ENCODE measurements at places on chromosomes 2 and 18.
A peak's percentile ranks its signal among the peaks of the same experiment; 100 is the strongest.

DNA sequence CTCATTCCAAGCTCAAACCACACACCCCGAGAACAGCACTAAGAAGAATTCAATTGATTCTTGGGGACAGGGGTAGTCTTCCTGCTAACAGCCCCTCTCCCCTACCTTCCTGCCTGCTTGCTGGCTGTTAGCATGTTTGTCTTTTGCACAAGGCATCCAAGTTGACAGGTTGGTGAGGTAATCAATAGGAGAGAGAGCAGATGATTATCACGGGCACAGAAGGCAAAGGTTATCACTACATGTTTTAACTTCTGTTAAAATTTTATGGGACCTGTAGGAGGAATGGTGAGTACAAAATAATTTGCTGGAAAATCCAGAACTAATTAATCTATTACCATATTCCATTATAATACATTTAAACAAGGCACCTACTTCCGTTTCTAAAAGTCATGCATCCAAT lies 442.1 kb upstream of the TCF4 start:
- DNase-seq = no peak

GRCh38 chr2:197706839-197707207 lies 1.7 kb downstream of the MARS2 start:
- DNase-seq = no peak

DNA sequence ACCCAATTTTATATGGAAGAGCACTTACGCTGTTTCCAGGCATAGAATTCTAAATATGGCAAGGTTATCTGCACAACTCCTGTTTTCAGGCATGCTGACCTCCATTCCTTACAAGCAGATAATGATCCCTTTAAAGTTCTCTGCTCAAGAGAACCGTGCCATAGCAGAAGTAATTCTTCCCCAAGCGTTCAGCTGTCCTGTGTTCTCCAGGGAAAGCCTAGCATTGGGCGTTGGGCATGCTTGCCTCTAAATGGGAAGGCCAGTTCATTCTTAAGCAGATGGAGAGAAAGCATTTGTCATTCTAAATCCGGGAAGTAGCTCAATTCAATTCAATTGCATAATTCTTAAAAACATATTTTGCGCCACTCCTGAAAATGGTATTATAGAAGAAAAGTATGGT lies 55.7 kb upstream of the EML4 start:
- no peak for DNase-seq

DNA sequence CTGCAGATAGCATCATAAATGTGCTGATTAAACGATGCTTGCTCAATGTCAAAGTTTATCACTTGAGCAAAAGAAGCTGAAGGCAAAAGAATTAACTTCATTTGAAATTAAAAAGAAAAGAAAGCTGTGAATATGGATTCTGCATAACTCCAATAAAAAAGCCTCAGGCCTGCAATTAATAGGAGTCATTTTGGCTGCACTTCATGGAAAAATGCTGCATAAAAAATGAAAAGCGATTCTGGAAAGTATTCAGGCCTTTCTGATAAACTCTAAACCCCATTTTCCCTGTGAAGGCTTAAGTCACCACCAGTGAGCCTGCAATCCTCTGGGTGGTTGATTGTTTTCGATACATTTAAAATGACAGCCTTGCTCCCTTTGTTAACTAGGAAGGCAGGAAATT lies 1793.4 kb downstream of the SUCLG1 start:
- DNase-seq = no peak

GRCh38 chr2:15243762-15244161 lies 317.4 kb downstream of the NBAS start:
- no peak for DNase-seq

DNA sequence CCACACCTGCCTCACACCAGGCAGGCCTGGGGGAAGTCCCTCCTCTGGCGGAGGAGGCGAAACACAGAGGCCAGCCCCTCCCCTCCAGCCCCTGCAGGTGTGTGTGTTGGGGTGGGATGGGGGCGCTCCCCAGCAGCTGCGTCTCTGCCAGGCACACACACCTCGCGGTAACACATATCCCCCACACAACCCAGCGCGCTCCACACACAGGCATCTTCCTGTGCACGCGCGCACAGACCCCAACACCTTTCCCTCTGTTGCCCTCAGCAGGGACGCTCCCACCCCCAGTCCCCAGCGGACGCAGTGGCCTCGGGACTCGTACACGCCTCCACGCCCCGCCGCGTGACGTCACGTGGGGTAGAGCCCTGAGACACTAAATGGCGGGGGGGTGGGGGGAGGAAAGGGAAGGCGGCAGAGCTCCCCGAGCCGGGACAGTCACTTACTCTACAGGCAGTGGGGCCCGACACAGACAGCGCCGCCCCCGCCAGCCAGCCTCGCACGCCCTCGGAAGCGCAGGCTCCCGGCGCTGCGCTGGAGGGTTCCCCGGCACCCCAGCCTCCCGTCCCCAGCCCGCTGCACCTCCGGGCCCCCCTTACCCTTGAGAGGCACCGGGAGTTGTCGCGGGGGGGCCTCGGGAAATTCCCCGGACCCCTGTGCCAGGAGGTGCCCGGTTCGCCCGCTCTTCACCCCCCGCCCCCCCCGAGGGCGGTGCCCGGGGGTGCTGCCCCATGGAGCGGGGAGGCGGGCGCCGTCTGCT lies at the start of gene WNT10A:
TSS of gene WNT10A (plus strand) at position 751 of the 757 bp plus-strand sequence. CDS start 144 bp downstream, outside the sequence.
- peak; percentile 97 for DNase-seq

DNA sequence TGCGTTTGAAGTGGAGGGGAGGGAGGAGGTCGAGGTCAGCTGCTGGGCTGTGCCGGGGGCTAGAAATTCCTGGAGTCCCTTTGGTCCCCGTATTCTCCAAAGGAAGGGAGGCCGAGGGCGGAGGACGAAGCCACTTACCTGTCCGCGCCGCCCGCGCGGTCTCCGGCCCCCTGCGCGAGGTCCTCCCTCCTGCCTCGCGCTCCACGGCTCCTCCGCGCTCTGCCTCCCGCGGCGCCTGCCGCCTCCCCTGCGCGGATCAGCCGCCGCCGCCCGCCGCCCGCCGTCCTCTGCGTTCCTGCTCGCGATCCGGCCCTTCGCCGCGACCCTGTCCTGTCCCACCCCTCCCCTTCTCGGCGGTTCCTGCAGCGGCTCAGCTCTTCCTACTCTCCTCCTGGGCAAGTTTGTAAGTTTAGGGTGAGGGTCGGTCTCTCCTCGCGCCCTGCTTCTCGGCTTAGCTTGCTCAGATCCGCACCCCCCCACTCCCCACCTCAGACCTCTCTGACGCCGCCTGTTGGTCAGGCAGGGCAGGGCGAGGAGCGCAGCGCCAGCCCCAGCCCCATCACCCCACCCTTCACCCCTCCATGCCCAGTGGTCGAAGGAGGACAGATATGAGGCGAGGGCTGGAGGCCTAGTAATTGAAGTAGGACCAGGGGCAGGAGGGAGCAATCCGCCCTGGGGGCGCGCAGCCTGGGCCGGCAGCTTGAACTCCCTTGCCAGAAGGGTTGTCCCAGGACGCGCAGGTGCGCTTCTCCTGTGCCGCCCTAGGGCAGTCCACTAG lies 9.7 kb upstream of the SKOR2 start:
- no peak for DNase-seq

- no peak for DNase-seq
These were observed 654.9 kb upstream of the HS6ST1 start for GRCh38 chr2:128973566-128973965.

DNA sequence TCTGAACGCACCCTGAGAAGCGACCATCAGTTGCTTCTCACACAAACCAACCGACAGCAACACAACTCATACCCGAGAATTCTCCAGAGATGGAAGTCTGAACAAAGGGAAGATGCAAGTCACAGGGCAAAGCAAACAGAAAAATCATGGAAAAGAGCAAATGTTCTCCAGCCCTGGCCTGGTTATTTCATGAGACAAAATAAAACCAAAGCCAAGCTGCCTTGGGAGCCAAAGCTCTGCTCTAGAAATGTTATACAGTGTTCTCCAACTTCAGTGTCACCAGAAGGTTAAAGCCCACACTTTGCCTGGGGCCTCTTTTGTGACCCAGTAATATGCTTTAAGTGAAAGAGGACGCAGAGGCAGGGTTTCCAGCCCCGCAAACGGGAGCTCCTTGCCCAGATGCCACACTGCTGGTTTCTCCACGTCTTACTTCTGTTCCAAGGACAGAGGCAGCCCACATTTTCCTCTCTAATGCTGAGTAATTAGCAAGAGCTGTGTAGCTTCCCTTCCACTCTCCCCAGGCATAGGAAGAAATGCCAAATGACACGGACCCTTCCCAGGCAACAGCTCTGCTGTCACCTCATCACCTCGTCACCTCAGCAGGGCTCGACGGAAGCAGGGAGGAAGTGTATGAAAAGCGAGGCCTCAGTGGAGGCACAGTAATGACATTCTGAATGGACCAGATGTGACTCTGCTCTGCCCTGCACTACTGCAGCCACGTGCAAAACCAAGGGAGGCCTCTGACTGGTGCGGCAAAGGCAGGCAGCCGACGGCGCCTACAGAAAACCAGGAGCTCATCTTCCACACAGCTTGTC lies 64.7 kb downstream of the FBXO15 start:
- DNase-seq = no peak

- DNase-seq = no peak
These were observed 117.1 kb upstream of the DTNA start for GRCh38 chr18:34592961-34593382.

DNA sequence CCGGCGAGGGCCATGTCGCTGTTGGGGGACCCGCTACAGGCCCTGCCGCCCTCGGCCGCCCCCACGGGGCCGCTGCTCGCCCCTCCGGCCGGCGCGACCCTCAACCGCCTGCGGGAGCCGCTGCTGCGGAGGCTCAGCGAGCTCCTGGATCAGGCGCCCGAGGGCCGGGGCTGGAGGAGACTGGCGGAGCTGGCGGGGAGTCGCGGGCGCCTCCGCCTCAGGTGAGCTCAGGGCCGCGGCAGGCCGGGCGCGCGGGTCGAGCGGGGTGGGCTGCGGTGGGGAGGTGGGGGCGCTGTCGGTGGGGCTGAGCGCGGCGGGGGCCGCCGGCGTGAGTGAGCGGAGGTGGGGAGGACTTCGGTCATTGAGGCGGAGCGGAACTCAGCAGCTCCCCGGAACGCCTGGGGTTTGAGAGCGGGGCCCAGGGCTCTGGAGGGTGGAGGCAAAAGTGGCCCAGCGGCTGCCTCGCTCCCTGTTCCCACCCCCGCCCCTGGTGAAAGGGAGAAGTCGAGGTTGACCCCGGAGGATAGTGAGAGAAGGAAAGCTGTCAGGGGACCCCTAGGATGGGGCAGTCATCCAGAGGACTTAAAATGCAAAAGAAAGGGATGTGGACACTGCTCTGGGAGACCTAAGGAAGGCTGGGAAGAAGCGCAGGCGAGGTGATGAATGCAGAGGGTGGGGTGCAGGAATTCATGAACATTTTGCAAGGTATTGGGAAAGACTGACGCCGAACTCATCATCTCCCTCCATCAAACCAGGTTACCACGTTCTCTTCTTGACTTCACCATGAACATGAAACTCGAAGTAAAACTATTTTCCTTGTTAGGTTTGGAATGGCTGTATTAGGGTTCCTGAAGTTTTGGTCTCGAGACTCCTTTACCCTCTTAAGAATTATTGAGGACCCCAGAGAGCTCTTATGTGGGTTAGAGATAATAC lies 633 bp downstream of the MALT1 start:
- DNase-seq = peak; percentile 46

GRCh38 chr2:146321175-146321574 lies 1523.7 kb upstream of the ACVR2A start:
- no peak for DNase-seq

DNA sequence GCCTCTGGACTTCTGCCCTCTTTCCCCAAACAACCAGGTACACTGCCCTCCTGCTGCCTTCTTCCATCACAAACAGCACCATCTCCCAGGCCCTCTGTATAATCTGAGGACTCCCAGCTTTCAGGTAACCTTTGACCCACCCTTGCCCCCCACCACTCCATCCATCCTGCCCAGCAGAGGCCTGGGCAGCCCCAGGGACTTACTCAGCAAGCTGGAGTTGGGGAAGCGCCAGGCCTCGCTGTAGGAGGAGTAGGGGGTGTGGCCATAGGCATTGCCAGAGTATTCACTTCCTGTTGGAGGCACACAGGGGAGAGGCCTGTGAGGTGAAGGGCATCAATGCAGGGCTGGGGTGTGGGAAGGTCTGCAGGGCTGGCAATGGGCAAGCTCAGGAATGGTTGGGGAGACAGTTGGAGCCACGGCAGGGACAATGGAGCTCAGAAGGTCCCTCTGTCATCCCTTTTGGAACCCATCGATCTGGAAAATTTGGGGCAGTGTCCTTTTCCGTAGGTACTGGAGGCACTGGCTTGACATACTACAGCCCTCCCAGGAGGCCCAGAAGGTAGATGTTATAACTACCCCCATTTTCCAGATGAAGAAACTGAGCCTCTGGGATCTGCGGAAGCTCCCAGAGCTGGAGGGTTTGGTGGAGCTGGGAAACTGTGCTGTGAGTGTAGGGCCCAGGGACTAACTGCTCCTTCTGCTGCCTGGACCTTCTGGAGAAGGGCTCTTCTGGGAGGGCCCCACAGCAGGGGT lies 46.3 kb downstream of the PSD4 start:
- DNase-seq = no peak

GRCh38 chr2:188720811-188721605 lies 253.2 kb upstream of the COL3A1 start:
- DNase-seq = no peak

DNA sequence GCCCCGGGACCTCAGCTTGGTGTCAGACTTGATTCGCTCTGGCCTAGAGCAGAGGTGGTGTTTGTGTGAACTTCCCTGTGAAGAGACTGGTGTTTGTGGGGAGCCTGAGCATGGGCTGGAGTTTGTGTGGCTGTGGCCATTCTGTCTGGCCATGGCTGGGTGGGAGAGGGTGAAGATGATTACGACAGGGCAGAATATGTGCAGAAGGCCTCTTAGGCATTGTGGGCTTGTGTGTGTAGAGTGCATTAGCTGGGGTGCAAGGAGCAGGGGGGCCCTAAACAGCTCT lies 10.5 kb downstream of the OBSL1 start:
- DNase-seq = no peak

- no peak for DNase-seq
These were observed 274.5 kb downstream of the PIK3C3 start for GRCh38 chr18:42229211-42230210.

- DNase-seq = peak; percentile 47
These were observed 101.9 kb downstream of the FOXI3 start for GRCh38 chr2:88350331-88351248.

GRCh38 chr18:41604964-41605363 lies 350.1 kb upstream of the PIK3C3 start:
- no peak for DNase-seq

DNA sequence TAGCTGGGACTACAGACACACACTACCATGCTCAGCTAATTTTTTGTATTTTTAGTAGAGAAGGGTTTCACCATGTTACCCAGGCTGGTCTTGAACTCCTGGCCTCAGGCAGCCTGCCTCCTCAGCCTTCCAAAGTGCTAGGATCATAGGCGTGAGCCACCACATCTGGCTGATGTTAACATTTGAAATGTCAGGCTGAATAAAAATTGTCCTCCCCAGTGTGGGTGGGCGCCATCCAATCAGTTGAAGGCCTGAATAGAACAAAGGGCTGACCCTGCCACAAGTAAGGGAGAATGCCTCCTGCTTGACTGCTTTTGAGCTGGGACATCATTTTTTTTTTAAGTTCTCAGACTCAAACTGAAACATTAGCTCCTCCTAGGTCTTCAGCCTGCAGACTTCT lies 21.0 kb upstream of the RHOB start:
- no peak for DNase-seq

GRCh38 chr18:69885841-69886531 lies 61.7 kb downstream of the CD226 start:
- DNase-seq = no peak
